ENCODE measurements at places on chromosomes 1 and 21. TPM values are rescaled to one million over a fixed set of nuclear protein-coding genes. Genes with fewer than 3 reads are reported as not detected.

ST6GALNAC5 gene
- 35.9 TPM for total RNA-seq

ADAMTS4 gene
- total RNA-seq = 1.3 TPM

NPHS2 gene
- total RNA-seq = not detected

SLC6A17 gene
- 0.06 TPM for total RNA-seq

ATP6V1G3 gene
- total RNA-seq = not detected

CAPZB gene
- total RNA-seq = 134 TPM

NPPA gene
- not detected for total RNA-seq

IL19 gene
- total RNA-seq = not detected

LRRC38 gene
- not detected for total RNA-seq

TRIM17 gene
- total RNA-seq = 5.0 TPM

ZBTB18 gene
- 26.8 TPM for total RNA-seq

GFI1 gene
- total RNA-seq = not detected

CCDC30 gene
- 2.0 TPM for total RNA-seq

OR2L8 gene
- not detected for total RNA-seq

LRRC53 gene
- not detected for total RNA-seq

ADAMTS1 gene
- total RNA-seq = 6.7 TPM

HCN3 gene
- 5.9 TPM for total RNA-seq

NPL gene
- 3.4 TPM for total RNA-seq

RNPC3 gene
- total RNA-seq = 35.1 TPM

ARHGAP30 gene
- 0.06 TPM for total RNA-seq

PTGER3 gene
- under 0.01 TPM for total RNA-seq

EEIG2 gene
- total RNA-seq = 8.8 TPM

SLC30A10 gene
- 0.09 TPM for total RNA-seq

C1orf226 gene
- total RNA-seq = 11.3 TPM

YY1AP1 gene
- total RNA-seq = 42.7 TPM

CFAP74 gene
- not detected for total RNA-seq

CDC20 gene
- total RNA-seq = 261 TPM

TP73 gene
- not detected for total RNA-seq

CRNN gene
- not detected for total RNA-seq

KIF26B gene
- total RNA-seq = 1.2 TPM

AMPD1 gene
- total RNA-seq = not detected

GNG4 gene
- 14.9 TPM for total RNA-seq

WNT3A gene
- not detected for total RNA-seq

UBE2G2 gene
- total RNA-seq = 83.1 TPM

HAO2 gene
- not detected for total RNA-seq

NLRP3 gene
- 0.09 TPM for total RNA-seq

TMPRSS2 gene
- 0.99 TPM for total RNA-seq

DFFA gene
- total RNA-seq = 57.6 TPM

PDPN gene
- total RNA-seq = 3.4 TPM

ABCA4 gene
- 0.87 TPM for total RNA-seq

SHISA4 gene
- total RNA-seq = 3.0 TPM

TMCC2 gene
- total RNA-seq = 12.1 TPM

PM20D1 gene
- total RNA-seq = not detected

COX20 gene
- 81.6 TPM for total RNA-seq

SPRR2A gene
- not detected for total RNA-seq

NECTIN4 gene
- 0.06 TPM for total RNA-seq

ACTL8 gene
- total RNA-seq = 0.15 TPM

SPRR1B gene
- not detected for total RNA-seq

HPDL gene
- total RNA-seq = 2.4 TPM

RNU1-1 gene
- total RNA-seq = under 0.01 TPM

RHBDL2 gene
- 1.1 TPM for total RNA-seq

Measured in neural progenitor cell (in vitro differentiated cells).